ENCODE measurements at places on chromosomes 7 and 10.

GRCh38 chr10:24703700-24704099 is 20.0 kb downstream of the ARHGAP21 start:
- DNase-seq: no peak

- no peak for DNase-seq
Observed at GRCh38 chr10:70162151-70162891, 8.0 kb downstream of the SAR1A start.

DNA sequence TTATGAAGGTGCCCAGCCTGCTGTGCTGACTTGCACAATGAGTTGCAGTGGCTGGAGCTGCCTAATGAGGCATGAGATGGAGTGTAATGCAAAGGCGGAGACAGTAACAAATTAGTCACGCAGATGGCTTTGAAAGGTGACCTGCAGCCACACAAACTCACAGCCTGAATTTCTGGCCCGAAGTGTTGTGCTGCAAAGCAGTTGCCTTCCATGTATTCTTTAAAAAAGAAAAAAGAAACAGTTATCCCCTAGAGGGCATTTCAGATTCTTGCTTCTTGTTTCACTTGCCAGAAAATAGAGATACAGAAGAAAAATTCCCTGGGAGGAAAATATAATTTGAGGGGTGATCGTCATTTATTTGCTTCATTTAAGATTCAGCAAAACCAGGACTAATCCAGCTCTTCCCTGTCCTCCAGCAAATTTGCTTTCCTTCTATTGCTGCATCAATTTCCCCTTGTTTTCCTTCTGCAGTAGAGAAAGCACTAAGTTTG is 239.9 kb downstream of the ADRA2A start:
- no peak for DNase-seq

GRCh38 chr7:116786791-116787443 is 75.5 kb upstream of the CAPZA2 start:
- DNase-seq: no peak

DNA sequence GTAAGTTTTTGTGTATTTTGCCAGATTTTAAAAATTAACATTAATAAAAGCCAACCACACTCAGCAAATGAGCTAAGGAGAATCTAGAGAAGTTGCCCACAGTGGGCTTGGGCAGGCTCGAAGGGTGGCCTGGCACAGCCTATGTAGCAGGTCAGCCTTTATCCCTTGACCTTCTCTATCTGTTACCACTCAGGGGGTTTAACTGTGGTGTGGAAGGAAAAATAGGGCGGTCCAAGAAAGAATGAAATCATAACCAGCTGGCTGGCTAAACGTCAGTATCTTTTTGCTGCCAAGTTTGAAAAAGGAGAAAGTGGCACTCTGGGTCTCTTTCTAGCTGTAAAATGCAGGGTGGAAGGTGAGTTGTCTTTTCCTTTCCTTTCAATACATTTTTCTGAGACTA is 130.3 kb upstream of the ASAH2 start:
- no peak for DNase-seq

- DNase-seq: no peak
Observed at GRCh38 chr7:85805249-85805648, 618.4 kb upstream of the SEMA3D start.

DNA sequence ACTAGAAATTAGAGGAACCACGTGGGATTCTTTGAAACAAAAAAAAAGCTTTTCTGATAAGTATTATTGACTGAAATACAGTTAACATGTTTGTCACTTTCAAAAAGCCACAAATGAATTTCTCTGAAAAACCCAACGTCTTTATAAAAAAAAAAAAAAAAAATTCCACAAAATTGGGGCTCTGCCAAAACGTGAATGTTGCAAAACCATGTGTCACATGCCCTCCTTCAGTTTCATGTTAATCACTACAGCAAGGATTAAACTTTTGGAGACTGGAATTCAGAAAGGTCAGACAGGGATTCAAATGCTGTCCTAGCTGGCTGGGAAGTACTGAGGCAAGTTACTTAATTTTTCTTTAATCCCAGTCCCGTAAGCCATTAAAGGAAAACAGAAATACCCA is 278.0 kb upstream of the KLF14 start:
- no peak for DNase-seq

DNA sequence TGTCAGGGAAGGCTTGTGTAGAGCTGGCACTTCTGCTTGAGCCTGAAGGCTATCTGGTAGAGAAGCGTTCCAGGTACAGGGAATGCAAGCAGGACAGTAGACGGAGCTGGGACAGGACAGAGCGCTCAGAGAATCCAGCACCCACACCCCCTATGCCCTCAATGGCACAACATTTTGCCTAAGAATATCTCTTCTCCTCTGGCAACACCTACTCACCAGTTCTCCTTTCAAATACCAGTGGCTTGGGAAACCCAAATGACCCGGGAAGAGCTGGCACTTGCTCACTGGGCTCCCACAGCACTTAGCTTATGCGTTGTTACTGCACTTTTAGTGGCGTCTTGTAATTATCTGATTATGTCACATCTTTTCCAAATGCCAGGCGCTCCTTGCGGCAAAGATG is 118.6 kb downstream of the RNF216 start:
- DNase-seq: no peak

GRCh38 chr10:36612436-36612835 is 513.0 kb upstream of the ANKRD30A start:
- DNase-seq: no peak

- DNase-seq: no peak
Observed at GRCh38 chr10:33248638-33249037, 85.8 kb downstream of the NRP1 start.

DNA sequence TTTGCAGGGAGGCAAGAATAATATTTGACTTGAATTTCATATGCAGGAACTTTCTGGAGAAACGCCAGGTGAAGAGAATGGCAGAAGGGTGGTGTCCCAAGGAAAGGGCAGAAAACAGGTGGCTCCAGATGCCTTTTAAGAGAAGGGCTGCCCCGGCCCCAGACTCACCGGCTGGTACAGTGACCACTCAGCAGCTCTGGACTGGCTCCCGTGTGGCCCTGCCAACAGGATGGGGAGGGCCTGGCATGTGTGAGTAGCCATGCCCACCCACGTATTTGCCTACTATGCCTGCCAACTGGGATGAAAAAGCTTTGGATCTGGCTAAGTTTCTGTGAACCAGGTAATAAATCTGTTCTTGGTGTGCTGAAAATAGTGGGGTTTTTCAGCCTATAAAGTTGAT is 159.5 kb downstream of the PRKAG2 start:
- no peak for DNase-seq

- no peak for DNase-seq
Observed at GRCh38 chr10:97593421-97593820, 3.9 kb downstream of the C10orf62 start.

All from activated T-helper 1 cell treated with Interleukin-2 at 50 U/mL for 16 hours (primary cell).